Activated CD4-positive, alpha-beta T cell treated with anti-CD3 and anti-CD28 coated beads for 4 hours (primary cell): ENCODE measurements at places on chromosomes 16 and 17.

- peak; percentile 59 for DNase-seq
Measured at GRCh38 chr16:56203052-56203451, 11.8 kb downstream of the GNAO1 start.

DNA sequence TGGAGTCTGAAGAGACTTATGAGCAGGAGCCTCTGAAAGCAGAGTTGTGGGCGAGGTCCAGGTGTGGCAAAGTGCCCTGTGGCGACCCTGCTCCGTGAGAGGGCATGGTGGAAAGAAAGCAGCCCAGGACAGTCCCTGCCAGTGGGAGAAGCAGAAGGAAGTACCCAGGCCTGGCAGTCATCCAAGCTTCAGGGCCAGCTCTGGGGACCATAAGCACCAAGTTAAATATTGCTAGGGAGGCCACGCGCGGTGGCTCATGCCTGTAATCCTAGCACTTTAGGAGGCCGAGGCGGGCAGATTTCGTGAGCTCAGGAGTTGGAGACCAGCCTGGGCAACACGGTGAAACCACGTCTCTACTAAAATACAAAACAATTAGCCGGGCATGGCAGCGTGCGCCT, 4.9 kb upstream of the ASGR1 start:
- no peak for DNase-seq

- DNase-seq = peak; percentile 11
Measured at GRCh38 chr17:77089124-77089490, 51.7 kb upstream of the SEC14L1 start.

DNA sequence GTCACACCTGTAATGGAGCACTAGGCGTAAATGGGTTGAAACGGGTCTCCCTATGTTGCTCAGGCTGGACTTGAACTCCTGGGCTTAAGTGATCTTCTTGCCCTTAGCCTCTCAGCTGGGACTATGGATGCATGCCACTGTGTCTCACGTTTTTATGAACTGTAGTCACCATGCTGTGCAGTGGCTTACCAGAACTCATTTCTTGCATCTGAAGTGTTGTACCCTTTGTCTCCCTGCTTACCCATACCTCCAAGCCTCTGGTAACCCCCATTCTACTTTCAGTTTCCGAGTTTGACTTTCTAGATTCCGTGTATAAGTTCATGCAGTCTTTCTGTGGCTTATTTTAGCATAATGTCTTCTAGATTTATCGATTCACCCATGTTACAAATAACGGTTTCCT, 7.7 kb downstream of the PYCARD start:
- no peak for DNase-seq

- DNase-seq = no peak
Measured at GRCh38 chr17:1168533-1169220, 11.1 kb downstream of the ABR start.

GRCh38 chr16:49849037-49849753, 6.7 kb downstream of the ZNF423 start:
- no peak for DNase-seq

DNA sequence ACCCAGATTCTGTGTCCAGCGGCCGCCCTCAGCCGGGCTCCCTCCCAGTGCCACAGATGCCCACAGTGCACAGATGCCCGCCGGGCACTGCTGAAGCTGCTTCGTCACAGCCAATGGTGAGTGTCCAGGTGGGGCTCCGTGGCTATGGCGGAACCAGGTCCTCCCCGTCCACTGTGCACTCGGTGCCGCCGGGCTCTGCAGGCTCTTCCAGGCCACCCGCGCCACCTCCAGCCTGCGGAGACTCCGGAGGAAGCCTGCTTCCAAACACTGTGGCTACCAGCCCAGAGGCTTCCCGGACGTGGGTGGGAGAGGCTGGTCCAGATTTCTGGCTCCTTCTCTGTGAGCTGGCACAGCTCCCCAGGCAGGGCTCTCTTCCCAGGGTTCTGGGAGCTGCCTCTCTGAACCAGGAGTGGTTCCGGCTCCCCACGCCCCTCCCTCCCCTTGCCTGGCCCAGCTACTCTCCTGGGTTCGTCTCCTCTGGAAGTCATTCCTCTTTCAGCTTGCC, 2.8 kb upstream of the PYCR1 start:
- DNase-seq = no peak

- DNase-seq = no peak
Measured at GRCh38 chr17:55479903-55480302, 31.3 kb downstream of the SMIM36 start.

- DNase-seq = no peak
Measured at GRCh38 chr17:4537451-4538235, 17.5 kb downstream of the MYBBP1A start.

GRCh38 chr17:17816831-17817551, 19.8 kb downstream of the SREBF1 start:
- DNase-seq = no peak

- DNase-seq = no peak
Measured at GRCh38 chr16:87437327-87437726, 45.2 kb downstream of the MAP1LC3B start.

- DNase-seq = no peak
Measured at GRCh38 chr16:64184156-64184555, 937.7 kb downstream of the CDH11 start.

DNA sequence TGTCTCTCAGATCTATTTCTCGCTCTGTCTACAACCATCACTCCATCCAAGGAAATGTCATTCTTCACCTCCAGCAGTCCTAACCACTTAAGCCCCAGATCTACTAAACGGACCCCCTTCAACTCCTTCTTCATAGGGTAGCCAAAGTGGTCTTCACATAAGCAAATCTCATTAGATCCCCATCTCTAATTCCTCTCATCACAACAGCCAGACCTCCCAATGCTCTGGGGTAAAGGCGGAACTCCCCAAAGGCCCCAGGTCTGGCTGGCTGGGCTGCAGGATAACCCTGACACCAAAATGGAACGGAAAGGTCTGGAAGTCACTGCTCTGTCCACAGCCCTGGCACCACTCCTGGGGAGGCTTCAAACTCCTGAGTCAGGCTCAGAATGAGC, 11.1 kb downstream of the ST3GAL2 start:
- no peak for DNase-seq

DNA sequence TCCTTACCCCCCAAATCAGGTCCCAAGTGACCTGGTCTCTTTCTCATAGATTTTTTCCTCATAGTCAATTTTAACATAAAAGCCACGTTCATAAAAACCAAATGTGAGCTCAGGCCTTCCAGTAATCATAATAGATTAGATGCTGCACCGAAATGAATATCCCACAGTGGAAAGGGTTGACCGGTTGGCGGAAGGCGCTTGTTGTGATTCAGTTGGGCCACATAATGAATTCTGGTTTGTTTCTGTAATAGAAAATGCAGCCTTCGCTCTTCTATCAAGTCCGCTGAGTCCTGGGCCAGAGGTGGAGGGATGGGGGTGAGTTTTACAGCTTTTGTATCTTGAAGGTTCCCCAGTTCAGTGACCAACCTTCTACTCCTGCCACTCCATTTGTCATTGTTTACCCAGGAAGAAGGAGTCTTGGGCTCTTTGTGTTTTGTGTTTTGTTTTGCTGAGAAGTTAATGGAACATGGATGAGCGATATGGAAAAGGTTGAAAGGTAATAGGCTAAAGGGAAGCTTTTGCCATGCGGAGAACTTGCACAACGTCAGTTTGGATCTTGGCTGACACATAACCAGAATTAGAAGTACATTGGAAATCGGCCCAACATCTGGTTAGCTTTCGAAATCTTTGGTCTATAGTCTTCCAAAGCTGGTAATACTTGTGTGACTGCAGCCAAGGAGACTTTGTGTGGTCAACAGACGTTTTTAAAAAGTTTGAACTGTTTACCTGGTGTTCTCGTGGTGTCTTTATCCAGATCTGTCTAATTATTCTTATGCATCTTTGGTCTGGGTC, 89.5 kb downstream of the CLEC16A start:
- no peak for DNase-seq

DNA sequence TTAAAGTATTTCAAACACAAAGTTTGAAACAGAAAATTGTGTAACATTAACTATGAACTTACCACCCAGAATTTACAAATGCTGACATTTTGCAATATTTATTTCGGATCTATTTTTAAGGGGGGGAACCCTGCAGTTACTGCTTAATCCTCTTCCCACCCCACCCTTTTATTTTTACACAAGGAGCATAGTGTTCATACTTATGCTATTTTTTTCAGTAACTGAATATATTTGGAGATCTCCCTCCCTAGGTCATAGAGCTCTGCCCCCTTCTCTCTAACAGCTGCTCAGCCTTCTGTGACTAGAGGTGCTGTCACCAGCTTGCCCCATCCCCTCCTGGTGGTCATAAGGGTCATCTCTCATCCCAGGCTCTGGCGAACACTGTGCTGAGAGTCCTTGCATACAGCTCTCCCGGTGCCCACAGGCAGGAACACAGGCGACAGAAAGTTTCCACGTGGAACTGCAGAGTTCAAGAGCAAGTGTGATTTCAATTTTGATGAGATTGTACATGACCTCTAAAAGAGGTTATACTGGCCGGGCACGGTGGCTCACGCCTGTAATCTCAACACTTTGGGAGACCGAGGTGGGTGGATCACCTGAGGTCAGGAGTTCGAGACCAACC, 44.2 kb downstream of the SNX20 start:
- no peak for DNase-seq

DNA sequence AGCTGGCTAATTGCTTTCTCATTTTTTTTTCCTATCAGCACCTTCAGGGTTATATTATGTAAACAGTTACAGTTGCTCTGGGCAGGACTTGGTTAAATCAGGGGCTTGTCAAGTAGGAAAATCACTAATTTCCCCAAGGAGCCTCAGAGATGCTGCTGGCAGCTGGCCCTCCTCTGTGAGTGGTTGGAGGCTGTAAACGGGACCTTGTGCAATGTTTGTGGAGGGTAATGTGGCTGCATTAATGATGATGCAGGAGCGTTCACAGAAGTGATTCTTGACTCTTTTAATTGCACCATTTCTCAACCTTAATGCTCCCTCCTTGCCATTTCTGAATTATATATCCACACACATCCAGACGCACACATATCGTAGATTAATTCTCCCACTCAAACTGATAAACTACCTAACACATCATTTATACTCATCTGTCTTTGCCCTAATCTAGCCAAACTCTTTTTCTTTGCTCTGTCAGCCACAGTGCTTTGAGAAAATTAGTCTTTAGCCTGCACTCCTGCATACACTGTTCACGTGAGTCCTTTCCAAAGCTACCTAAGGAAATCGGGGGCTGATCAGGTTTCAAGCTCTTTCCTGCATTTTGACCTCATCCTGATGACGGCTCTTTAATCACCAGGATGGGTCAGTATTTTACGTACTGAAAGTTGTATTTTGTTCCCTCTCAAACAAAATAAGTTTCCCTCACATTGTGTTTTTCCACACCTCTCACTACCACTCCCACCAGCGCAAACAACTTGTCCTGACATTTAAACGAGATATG, 154.4 kb upstream of the PIRT start:
- no peak for DNase-seq

- no peak for DNase-seq
Measured at GRCh38 chr17:42743595-42744282, 1.1 kb downstream of the EZH1 start.

DNA sequence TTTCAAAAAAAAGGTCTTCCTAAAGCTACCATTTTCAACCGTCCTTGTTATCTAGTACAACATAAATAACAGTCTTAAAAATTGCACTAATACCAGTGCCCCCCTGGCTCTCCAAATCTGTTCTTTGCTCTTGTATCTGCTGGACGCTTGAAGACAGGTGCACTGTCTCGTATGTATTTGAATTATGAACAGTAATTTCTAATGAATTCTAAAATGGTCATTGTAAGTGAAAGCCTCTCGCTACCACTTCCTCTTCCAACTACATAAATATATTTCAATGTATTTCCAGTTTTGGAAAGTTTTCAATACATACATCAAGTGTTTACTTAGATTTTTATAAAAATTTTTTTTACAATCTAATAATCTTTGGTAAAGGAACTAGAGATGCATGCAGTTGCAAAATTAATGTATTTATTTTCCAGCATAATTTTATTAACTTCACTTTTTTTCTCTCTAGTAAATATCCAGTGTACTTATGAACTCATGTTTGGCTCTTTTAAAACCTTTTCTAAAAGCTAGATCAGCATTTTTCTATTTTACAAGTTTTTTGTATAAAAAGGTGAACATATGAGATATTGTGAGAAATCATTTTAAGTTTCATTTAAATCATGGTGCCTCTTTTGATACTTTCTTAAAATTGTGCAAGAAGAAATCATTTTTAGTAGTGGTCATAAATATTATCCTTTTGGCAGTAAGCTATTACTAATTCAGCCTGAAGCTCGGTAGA, 31.0 kb downstream of the ERCC4 start:
- DNase-seq = no peak

- DNase-seq = no peak
Measured at GRCh38 chr16:77399066-77399465, 35.8 kb downstream of the ADAMTS18 start.

GRCh38 chr16:88784074-88784855, 755 bp downstream of the PIEZO1 start:
- peak; percentile 38 for DNase-seq

- DNase-seq = no peak
Measured at GRCh38 chr16:50224286-50224685, 42.1 kb upstream of the ADCY7 start.

GRCh38 chr17:58570758-58571157, 56.3 kb upstream of the MTMR4 start:
- DNase-seq = no peak

GRCh38 chr17:19401321-19402010, 9.6 kb upstream of the RNF112 start:
- no peak for DNase-seq

DNA sequence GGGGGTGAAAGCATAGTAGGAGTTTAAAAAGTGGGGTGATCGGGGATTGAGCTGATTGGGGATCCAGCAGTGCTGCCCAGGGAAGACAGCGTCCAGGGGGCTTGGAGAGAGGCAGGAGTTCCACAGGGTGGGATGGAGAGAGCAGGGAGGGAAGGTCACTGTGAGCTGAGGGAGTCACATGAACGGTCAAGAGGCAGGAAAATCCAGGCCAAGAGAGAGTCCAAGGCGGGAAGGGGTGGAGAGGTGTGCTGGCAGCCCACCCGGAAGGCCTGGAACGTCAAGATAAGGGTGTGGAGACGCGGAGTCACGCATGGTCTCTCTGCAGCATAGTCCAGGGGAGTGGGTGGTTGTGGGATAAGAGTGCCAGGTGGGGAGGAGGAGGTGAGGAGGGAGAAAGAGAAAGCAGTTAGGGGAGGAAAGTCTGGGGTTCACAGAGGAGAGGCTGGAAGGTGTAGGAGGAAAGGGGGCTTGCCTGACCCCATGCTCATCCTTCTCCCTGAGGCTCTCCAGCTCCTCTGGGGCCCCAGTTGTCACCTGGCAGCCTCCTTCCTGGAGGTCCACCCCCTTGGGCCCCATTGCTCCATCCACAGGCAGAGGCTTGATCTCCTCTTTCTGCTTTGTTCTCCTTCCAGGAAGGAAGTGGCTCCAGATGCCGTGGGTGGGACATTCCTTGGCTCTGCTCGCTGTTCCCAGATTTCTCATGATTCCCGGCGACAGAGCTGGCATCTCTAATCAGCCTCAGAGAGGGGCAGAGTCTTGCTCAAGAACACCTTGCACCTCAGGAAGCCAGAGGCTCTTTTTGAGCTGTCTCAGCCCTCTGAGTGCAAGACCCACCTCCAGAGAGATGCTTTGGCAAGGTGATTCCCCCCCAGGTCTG, 28.7 kb downstream of the CCR7 start:
- no peak for DNase-seq

GRCh38 chr16:58336332-58337089, 41.7 kb upstream of the PRSS54 start:
- DNase-seq = peak; percentile 71

GRCh38 chr17:42704837-42705494, 22.6 kb downstream of the CNTNAP1 start:
- DNase-seq = no peak

GRCh38 chr17:82493226-82493781, 26.2 kb upstream of the FOXK2 start:
- DNase-seq = no peak

GRCh38 chr16:56275076-56275475, 83.8 kb downstream of the GNAO1 start:
- DNase-seq = no peak

GRCh38 chr17:19744922-19745757, 3.0 kb downstream of the ALDH3A1 start:
- DNase-seq = peak; percentile 72
